ENCODE measurements at places on chromosomes 1 and 21. TPM values are rescaled to one million over a fixed set of nuclear protein-coding genes. Genes with fewer than 3 reads are reported as not detected.

OR2W3 gene
- total RNA-seq: 0.66 TPM

IQCC gene
- total RNA-seq: 3.5 TPM

ANKRD65 gene
- 10.1 TPM for total RNA-seq

ITLN1 gene
- total RNA-seq: 0.29 TPM

CNIH3 gene
- 1.5 TPM for total RNA-seq

OR10J1 gene
- not detected for total RNA-seq

GJA8 gene
- not detected for total RNA-seq

Data from mucosa of gallbladder (tissue), 1 donor.